HepG2 (cell line): ENCODE measurements at places on chromosomes 4 and X.

GRCh38 chrX:54357414-54358377 lies at the start of gene WNK3:
TSS of gene WNK3 (minus strand) at chrX:54358046.
- peak; percentile 0 for DNase-seq

GRCh38 chr4:6548201-6548881 lies 26.6 kb upstream of the MAN2B2 start:
- peak; percentile 22 for DNase-seq

DNA sequence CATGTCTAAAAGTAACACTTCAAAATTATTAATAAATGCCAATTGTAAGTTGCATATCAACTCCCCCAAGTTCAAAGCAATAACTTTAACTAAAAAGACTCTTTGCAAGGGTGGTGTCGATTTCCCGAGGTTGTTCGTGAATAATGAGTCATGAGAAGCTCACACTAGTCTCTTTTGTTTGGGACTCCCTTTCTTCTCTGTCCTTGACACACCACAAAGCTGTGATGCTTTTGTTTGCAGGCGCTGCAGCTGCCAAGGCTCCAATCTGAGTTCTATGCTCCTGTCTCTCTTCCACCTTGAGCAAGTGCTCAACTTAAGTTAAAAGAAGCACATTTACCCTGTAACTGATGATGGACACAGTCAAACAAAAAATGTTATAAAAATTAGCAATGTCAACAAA lies 65.9 kb downstream of the FAT1 start:
- peak; percentile 48 for DNase-seq

DNA sequence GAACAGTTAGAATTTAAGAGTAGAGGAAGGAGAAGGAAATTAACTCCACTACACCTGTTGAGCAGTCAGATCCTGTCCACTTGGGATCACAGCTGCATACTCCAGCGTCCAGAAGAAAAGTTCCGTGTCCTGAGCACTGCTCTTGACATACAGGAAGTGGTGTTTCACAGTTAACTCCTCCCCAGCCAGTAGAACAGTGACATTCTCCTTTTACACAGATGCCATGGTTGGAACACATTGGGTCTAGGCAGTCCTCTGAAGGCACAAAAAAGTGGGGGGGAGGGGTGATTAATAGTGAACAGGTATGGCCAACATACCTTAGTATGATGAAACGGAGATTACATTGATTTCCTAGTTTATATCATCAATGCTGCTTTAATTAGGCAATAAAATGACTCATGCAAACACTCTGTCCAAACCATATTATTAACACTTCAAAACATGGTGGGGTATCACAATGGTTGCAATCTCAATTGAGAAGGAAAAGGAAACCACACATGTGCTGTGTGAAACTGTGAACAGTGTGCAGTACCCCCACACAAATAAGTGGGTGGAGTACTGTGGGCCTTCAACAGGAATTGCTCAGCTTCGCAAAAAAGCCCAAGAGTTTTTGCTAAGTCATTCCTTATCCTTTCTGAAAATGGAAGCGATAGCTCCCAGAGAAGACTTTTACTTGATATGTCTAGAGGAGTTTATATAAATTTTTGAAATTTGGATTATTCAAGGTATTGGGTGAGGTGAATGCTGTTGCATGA lies 295.6 kb downstream of the SH2D1A start:
- no peak for DNase-seq

- DNase-seq: no peak
Measured at GRCh38 chrX:114363346-114363745, 220.5 kb upstream of the HTR2C start.

- DNase-seq: no peak
Measured at GRCh38 chr4:168163106-168163505, 70.8 kb downstream of the ANXA10 start.

DNA sequence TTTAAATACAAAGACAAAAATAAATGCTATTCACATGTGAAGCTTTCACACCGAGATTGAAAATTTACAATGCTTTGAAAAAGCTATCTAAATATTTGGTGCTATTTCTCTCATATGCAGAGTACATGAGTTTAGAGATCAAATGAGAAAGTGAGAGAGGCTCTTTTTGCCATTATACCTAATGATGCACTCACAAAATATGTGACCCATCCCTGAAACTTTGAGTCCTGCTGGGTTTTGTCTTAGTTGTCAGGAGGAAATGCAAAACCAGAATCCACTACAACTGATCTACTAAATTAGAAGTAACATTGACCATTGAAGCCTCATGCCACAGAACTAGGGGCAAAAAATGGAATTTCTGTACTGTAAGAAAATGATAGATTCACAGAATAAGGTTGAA lies 251.7 kb downstream of the MAPK10 start:
- no peak for DNase-seq

- no peak for DNase-seq
Measured at GRCh38 chr4:168853770-168854169, 156.3 kb downstream of the CBR4 start.

DNA sequence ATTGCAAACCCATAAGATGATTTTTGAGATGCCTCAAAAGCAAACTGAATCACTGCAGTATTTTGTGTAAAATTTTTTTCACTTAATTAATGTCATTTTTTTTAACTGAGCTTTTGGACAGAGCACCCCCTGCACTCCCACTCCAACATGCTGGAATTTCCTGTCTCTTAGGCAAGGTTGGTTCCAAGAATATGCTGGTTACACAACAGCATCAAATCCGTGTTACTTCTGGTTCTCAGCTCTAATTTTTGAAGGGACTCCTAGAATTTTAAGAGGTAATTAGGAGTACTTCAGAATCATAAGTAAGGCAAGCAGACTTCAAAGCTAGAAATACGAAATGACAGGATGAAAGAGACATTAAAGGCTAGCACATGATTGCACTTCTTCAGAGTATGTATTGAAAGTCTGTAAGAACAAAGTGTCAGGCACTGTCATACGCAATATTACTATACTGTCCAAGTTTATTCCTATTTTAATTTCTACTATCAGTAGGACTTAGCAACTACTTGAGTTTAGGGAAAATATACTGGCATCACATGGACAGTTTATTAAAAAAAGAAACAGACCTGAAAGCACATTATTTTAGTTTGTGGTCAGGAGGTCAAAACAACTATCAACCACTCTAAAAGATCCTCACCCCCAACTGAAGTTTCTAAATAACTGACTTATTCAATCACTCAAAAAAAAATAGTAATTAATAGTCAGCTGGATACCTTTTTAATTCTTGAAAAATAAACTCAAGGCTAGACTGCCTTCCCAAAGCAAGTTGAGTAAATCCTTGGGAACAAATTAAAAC lies 1.6 kb upstream of the JCHAIN start:
- no peak for DNase-seq

DNA sequence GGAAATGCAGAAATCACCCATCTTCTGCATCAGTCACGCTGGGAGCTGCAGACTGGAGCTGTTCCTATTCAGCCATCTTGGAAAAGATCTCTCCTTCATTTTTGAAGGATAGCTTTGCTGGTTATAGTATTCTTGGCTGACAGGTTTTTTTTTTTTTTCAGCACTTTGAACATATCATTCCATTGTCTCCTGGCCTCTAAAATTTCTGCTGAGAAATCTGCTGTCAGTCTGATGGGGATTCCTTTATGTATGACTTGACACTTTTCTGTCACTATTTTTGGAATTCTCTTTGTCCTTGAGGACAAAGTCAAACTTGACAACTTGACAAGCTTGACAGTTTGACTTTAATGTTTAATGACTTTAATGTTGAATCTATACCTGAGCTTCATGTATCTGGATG lies 16.8 kb downstream of the HPGDS start:
- DNase-seq: no peak
